ENCODE measurements at places on chromosomes 12 and 14.
A peak's percentile ranks its signal among the peaks of the same experiment; 100 is the strongest.

DNA sequence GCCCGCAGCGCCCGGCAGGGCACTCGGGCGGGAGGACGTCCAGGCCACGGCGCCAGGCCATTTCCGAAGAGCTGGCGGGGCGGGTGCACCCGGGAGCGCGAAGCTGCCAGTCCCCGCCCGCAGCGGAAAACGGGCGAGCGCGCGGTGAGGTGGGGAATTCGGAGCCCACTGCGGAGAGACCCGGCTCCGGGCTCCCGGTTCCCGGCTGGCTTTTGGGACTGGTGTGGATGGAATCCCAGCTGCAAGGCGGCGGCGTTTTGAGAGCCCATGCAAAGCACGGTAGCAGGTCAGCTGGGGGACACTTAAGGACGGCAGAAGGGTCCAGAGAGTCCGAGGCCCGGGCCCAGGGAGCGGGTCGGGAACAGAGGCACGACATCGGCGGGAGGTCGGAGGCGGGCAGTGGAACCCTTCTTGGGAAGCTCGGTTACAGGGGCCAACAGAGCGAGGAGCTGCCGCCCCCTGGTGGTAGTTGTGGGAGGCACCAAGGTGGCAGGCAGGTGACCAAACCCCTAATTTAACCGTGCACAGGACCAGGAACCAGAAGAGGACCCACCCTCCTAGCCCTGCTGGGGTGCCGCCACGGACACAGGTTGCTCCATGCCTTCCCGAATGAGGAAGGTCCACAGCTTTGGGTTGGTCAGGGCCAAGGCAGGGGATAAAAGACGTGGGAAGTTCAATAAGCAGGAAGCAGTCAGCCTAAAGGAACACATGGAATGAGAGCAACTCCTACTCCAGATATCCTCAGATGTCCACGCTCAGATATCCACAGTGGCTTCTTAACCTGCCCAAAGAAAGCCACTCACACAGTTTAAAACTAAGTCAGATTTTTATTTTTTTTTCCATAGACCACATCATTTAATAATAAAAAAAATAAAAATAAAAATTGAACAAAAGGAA lies 685 bp upstream of the CDH24 start:
- DNase-seq, result peak; percentile 95

DNA sequence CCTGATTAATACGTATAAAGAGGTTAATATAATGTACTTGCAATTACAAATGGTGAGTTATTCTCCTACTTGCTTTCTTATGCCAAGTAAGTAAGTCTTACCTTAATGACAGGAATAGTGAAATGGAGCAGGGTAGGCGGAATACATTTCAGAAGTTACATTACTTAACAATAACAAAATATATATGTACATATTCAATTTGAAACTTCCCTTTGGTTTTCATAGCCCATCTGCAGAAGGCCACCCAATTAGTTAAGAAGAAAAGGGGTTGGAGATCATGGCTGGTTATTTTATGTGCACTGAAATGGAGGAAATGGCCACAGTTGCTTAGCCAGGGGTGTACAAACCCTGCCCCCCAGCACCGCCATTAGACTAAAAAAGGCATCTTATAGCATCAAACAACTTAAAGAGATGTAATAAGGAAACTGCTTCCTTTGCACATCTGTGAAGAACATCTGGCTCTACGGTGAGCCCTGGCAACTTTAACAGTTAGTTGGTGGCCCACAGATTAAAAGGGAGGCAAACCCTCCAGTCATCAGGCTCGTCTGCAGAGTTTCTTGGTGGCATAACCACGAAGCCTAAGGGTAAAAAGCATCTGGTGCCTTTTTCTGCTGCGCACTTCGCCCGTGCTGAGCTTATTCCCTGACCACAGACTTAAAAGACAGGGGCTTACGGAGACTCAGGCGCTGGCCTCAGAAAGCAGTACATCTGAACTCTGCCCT lies 38.8 kb upstream of the DACT1 start:
- DNase-seq, result no peak

DNA sequence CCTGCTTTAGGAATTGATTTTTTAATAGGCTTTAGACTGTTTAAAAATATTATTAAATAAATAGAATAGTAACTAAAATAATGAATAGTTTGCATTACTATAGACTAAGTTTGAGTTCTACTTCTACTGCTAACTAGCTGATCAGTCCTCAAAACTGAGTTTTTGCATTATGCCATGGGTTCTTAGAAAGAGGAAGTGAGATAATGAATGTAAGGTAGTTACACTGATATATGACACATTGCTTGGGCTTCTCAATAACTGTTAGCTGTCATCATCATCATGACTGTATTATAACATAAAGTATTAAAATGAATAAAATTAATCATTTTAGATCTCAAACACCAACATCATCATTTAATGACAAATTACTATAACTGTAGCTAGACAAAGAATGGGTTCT lies 949.7 kb downstream of the TRHDE start:
- DNase-seq, result no peak

DNA sequence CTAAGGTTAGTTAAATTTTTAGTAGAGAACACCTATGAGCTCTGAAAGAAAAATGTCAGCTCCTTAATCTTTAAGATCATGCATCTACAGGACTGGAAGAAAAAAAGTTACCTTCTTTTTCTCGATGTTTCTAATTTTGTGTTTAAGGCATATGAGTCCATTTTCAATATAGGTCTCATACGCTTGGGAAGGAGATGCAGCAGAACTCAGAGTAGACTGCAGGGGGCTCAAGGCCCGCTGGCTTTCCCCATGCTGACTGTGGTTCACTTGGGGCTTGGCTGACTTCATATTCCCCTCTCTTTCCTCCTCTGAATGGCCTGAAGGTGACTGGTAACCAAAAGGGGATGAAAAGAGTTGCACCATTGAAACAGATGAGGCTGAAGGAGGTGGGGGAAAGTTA lies 1.5 kb downstream of the CAPRIN2 start:
- DNase-seq, result peak; percentile 60

DNA sequence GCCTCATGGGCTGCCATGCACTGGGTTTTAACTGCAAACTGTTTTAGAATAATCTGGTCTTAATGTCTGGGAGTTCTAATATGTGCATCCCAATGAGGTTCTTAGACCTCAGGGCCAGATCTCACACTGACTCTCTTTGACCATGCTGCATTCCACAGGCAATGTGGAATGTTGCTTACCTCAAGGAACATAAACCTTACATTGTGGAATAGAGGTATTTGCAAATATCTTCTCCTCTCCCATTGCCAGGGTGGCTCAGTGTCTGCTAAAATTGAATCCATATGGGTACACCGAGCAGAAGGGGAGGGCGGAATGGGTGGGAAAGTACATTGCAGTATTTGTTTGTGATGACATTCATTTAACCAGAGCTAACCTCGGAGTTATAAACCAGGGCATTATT lies 78.6 kb downstream of the CHST11 start:
- DNase-seq, result no peak

DNA sequence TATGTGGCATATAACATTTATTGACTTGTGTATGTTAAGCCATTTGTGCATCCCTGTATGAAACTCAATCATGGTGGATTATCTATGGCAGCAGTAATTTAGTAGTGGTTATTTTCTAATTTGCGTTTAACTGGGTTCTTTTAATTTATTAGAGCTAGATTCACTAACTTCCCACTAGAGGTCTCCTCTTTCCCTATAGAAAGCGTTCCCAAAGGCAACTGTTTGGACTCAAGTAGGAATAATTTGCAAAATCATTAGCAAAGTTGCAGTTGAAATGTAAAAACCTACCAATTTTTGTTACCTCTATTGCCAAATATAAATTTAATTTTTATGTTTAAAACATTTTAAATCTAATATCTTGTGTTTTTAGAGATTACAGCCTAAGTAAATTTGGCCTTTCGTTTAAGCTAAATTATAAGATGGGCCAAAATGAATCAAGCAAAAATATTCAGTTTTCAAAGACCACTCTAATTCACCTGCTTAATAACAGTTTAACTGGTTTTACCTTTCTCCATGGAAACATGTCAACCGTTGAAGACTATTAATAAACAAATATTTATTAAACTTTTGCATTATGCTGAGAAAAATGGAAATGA lies 6.0 kb downstream of the DMAC2L start:
- peak; percentile 24 for DNase-seq

DNA sequence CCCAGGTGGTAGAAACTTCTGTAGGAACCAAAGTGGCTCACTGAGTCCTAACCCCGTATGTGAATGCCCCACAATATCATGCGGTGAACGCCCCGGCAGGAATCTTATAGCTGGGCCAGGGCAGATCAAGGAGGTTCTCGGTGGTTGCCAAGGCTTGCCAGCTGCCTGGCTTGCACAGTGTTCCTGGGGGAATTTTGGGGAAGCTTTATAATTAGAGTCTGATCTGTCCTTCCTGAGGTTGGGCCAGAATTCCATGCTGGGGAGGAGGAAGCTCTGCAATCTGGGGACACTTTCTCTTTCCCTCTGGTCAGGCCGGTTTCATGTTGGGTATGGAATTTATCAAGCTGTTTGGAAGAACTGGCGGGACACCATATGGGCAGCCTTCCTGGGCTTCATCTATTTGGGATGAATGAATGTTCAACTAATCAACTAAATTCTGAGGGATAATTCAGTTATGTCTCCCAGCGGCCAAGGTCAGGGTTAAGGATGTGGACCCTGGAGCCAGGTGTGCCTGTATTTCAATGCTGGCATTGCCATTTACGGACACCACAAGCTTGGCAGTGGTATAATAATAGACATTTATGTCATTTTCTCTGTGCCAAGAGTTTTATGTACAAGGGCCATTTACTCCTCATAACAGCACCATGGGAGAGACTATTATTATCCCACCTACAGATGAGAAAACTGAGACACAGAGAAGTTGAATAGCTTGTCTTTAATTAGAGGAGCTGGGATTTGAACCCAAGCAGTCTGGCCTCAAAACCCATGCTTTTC lies 54.3 kb downstream of the SVOP start:
- DNase-seq, result no peak

DNA sequence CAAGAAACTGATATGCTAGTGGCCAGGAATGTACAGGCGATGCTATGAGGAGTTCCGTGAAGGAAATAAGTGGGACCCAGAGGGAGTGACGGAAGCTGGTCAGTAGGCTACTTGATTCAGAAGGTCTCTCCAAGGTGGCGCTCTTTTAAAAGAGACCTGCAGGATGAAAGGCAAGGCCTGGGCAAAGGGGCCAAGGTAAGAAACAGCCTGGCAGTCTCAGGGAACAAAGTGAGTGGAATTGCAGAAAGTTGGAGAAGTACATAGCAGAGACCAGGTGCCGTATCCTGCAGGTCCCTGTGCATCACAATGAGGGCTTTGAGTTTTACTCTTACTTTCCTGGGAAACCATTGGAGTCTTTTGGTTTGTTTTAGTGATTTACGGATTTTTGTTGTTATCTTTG lies 905.6 kb downstream of the BCL11B start:
- no peak for DNase-seq

- DNase-seq, result peak; percentile 62
Measured at GRCh38 chr12:112381406-112381882, 787 bp downstream of the HECTD4 start.

DNA sequence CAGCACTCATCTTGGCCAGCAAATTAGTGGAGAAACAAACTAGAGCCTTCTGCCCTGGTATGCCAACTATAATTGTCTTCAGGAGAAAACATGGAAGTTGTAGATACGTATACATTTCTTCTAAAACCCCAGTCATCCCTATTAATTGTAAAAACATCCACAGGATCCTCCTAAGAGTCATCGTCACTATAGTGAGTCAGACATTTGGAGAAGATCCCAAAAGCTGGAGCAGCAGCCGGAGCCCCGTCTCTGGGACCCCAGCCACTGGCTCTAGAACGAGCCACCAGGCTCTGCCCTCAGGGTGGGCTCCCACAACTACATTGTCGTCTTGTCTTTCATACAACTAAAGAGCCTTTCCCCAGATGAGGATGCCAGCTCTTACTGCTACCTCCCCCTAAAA lies 15.5 kb downstream of the PRKAB1 start:
- DNase-seq, result no peak

Measured in neural progenitor cell (in vitro differentiated cells).